Stimulated activated CD4-positive, alpha-beta T cell treated with anti-CD3 and anti-CD28 coated beads, Interleukin-12 subunit alpha, Interleukin-12 subunit beta, amount 100 ng/mL, for 48 hours (primary cell): ENCODE measurements at places on chromosomes 5 and 9.

DNA sequence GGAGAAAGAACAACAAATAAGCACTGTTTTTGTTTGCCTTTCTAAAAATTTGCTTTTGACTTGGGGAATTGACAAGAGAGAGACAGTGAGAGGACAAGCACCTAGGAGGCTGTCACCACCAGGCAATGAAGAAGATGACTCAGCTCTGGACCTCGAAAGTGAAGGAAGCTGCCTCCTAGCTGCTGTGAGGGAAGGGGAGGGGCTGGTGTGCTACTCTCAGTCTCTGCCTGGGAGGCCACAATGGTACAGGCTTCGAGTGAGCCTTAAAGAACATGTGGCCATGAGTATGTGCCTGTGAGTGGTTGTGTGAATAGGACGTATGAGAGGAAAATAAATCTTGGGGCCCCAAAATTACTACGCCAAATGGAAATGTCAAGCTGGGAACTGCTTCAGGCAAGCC lies 7.1 kb upstream of the PLK2 start:
- no peak for DNase-seq

DNA sequence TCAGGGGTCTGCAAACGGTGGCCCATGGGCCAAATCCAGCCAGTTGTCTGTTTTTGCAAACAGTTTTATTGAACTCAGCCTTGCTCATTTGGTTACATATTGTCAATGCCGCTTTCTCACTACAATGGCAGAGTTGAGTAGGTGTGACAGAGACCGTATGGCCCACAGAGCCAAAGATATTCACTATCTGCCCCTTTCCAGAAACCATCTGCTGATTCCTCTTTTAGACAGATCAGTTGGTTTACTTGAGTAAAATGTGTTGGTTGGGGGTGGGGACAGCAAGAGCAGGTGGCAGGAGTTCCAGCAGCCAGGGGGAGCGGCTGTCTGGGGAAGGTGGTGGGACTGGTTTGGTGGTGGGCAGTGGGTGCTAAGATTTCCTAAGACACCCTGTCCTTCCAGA lies 54.8 kb downstream of the COL27A1 start:
- no peak for DNase-seq

DNA sequence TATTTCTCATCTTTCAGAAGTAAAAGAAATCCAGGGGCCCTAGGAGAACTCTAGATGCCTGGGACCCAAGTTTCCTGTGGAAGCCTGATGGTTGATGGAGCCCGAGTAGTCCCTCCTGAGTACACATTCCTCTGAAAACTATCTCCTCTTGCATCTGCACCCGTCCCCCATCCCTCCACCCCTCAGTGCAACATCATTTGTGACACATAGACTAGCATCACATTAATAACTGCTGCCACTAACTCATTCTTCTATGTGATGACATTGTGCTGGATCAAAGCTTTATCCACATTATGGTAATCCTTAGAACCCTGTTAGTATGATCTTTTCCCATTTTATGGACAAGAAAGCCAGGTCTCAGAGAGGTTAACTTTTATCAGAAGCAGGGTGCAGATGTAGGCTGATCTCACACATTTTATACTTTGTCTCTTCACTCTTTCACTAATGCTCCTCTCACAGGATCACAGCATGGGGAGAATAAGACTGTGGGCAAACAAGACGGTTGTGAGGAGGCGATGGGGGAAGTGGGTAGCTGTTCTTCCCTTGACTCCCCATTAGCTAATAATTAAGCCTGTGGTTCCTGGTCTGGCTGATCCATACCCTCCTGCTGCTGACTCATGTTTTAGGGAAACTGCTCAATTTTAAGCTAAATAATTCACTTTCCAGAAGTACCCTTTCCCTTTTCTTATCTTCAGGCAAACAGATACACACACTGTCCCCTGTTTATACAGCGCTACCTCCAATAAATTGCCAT lies 3.9 kb upstream of the HK3 start:
- DNase-seq, result no peak

GRCh38 chr9:134539586-134540194 lies 101.9 kb upstream of the COL5A1 start:
- no peak for DNase-seq

GRCh38 chr9:34611811-34612787 lies at the start of gene RPP25L:
RPP25L (minus strand) TSS chr9:34612097; CDS start chr9:34611296, 801 bp downstream.
- DNase-seq, result peak; percentile 66

- DNase-seq, result no peak
Measured at GRCh38 chr5:170226661-170227060, 6.1 kb upstream of the C5orf58 start.

DNA sequence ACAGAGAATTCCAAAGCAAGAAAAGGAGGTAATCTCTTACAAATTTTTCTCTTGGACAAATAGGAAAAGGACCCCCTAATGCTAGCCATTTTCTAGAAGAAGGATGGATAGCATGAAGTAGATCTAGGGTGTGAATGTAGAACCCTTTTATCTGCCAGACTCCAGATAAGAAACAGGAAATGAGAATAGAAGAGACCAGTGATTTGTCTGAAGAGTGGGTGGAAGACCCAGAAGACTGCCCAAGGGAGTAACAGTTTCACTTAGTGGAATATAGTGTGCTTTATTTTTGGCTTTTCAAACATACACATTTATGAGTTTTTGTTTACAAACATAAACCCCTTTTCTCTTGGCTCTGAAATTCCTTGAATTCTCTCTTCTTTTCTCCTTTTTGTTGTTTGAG lies 25.0 kb downstream of the ECM2 start:
- no peak for DNase-seq

DNA sequence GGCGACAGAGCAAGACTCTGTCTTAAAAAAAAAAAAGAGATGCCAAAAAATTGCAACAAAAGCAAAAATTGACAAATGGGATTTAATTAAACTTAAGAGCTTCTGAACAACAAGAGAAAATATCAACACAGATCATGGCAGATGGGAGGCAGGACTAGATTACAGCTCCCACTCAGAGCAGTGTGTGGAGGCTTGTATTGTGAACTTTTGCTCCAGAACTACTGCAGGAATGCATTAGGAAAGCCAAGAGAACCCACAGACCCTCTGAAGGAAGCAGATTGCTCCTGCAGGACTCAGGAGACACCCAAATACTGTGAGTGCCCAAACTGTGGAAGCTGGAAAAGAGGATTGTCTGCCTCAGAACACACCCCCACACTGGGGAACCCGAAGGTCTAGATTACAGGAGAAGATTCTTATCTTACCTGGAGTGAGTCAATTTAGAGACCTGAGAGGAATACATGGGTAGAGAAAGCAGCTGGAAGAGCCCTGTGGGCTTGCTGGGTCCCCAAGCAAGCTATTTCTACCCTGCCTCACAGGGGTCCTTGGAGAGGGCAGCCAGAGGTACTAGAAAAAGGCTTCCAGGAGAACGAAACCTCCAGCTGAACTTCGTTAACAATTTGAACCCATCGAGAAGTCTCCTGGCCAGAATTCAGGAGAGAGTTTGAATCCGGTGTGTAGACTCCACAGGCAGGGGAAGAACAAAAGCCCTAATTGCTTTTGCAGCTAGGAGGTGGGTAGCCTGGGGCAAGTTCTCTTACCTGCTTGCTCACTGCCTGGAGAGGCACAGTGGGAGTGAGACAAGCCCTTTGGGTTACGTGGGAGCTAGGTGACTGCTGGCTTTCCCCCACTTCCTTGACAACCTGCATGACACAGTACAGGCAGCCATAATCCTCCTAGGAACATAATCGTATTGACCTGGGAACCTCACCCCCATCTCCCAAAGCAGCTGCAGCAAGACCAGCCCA lies 593.4 kb upstream of the RGMB start:
- DNase-seq, result no peak

DNA sequence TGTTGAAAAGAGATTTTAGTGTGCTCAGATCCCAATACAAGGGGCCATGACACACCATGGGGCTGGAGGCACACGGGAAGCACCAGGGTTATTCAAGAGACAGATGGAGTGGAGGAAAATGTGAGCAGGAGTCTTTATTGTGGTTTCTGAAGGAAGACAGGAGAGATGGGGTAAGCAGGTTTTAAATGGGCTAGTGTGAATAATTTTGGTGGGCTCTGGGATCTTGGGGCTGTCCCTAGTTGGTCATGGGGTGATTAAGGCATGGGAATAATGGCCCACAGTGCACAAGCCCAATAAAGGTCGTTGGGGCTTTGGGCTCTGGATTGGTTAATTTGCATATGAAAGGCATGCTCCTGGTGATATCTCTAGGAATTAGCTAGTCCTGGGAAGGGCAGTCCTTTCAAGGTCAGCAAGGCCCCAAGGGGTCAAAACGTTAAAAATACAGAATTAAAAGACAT lies 3.6 kb upstream of the SCGB3A2 start:
- DNase-seq, result no peak

GRCh38 chr9:21171351-21171750 lies 4.9 kb upstream of the IFNA21 start:
- DNase-seq, result no peak

DNA sequence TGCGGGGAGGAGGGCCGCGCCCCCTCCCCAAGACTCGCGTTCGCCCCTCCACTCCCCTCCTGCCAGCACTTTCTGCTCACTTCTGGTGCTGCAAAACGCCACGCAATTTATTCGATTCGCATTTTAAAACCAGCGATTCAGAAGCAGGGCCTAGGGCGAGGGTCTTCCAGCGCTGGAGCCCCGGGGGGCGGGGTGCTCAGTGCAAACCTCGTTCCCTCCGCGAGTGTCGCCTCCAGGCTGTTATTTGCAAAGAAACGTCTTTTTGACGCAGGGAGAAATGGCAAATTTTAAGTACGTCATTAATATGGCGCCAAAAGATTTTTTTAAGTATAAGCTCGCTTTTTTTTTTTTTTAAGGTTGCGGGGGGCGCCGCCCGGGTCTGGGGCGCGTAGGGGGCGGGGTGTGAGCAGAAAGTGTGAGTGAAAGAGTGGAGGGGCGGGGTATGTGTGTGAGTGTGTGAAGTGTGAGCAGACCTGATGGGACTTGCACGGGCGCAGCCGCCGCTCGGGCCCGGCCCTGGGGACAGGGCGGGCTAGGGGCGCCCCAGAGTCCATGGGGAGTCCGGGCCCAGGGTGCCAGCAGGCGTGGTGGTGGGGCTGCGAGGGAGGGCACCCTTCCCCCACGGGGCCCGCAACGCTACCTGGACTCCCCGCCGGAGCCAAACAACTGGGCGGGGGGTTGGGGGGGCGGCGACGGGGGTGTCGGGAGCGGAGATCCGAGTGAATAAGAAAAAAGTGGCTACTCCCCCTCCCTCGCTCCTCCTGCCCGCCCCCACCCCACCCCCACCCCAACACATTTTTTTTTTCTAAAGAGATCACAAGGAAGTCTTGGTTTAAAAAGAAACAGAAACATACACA lies at the start of gene JADE2:
TSS of gene JADE2 (plus strand) at position 845 of the 857 bp plus-strand sequence. CDS start 10,188 bp downstream, outside the sequence.
- peak; percentile 59 for DNase-seq

- no peak for DNase-seq
Measured at GRCh38 chr5:82911910-82912309, 165.3 kb downstream of the TMEM167A start.

DNA sequence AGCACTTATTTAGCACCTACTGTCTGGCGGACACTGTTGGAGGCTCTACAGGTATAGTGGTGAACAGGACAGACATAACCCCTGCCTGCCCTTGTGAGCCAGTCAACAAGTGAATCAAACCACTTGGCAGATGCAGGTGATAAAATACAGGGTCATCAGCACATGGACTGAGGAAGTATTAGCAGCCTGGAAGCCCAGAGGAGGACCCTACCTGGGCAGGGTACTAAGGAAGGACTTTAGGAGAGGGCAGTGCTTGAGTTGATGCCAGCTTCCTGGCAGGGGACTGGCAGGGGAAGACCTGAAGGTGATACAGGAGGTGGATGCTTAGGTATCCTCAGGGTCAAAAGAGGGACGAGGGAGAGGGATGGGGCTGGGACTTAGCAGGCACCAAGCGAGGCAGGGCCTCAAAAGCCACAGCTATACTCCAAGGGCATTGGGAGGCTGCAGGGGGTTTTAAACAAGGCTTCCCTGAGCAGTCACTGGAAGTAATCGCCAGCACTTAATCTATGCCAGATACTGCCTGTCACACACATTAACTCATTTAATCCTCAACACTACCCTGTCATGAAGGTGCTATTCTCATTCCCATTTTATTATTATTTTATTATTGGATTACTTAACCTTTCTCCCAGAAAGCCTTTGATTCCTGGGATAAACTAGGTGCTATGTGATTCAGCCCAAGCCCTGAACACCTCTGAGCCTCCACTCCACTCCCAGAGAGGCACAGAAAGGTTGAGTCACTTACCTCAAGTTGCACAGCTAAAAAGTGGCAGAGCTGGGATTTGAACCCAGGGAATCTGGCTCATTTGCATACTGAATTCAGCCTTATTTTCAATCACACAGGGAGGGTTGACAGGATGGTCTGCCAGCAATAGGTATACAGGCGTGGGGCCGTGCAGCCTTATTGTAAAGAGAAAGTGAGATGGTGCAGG lies 63.8 kb upstream of the ORM1 start:
- DNase-seq, result no peak

- no peak for DNase-seq
Measured at GRCh38 chr5:155128786-155129512, 115.4 kb downstream of the KIF4B start.

- DNase-seq, result no peak
Measured at GRCh38 chr5:110844251-110844650, 105.4 kb downstream of the SLC25A46 start.

- DNase-seq, result no peak
Measured at GRCh38 chr9:114709636-114710035, 27.6 kb upstream of the TEX48 start.

- DNase-seq, result no peak
Measured at GRCh38 chr5:176844706-176845391, 34.5 kb downstream of the UNC5A start.

DNA sequence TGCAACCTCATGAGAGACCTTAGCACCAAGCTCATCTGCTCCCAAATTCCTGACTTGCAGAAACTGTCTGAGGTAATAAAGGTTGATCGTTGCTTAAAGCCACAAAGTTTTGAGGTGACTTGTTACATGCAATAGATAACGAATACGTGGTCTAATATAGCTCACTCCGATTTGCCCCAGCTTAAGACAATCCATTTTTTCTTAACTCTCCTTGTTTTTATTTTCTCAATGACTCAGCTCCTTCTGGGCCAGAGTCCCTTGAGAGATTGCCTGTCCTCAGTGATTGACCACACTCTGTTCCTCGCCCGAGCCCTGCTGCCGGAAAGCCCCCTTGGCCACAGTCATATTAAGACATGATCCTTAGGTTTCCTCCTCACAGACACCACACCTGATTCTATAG lies 63.7 kb upstream of the FANCC start:
- DNase-seq, result no peak

GRCh38 chr5:37966291-37966690 lies 126.5 kb upstream of the GDNF start:
- DNase-seq, result no peak

GRCh38 chr9:97376902-97377301 lies 35.0 kb upstream of the TDRD7 start:
- DNase-seq, result no peak

DNA sequence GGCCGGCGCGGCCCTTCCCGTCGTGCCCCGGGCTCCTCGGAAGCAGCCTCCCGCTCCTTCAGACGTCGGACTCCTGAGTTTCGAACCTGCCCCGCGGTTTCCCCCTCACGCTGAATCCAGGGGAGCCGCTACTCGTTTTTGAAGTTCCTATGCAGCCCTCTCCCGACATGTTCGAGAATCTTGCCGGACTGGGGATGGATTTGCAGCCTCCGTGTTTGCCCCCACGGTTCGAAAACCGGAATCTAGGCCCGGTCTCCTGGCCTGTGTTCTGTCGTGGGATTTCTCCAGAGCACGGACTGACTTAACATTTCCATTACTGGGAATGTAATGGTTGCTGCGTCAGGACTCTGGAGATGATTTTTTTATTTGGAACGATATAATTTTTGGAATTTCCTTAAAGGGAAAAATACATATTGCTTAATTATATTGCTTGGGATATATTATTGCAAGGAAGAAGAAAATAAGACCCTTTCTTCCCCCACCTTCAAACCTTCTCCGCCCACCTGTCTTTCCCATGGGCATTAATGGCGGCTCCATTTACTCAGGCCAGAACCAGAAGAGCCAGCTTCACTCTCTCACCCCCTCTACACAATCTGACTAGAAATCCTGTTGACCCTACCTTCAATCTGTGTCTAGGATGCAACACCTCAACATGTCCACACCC lies 8.5 kb upstream of the MGAT1 start:
- peak; percentile 33 for DNase-seq
